Stimulated activated memory B cell treated with anti-CD40 and anti-IgM and Interleukin-4, amounts not matched to agents 10 μg/mL and 1 μg/mL and 100 μg/mL, for 72 hours (primary cell): ENCODE measurements at places on chromosomes 16 and 17.

DNA sequence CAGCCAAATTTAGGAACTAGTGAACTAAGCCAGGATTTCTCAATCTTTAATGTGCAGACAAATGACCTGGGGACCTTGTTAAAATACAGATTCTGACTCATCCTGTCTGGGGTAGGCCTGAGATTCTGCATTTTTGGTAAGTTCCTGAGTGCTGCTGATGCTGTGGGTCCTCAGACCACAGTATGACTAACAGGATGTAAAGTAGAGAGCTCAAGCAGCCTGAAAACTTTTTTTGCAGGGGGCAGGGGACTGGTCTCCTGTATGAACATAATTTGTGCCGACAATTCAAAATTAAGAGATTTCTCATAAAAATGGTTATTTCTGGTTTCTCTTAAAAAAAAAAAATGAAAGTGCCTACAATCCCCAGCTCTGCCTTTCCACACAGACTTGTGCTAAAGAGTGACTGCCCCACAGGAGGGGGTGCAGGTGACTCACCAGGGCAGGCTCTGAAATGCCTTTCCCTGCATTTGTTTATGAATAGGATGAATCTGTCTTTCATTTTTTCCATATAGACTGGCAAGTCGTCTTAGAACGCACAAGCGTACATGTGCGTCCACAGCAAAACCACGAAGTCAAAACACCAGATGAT lies 271.5 kb downstream of the PHKB start:
- no peak for ATAC-seq

- no peak for ATAC-seq
Observed at GRCh38 chr17:40171750-40172149, 5.5 kb upstream of the RAPGEFL1 start.

GRCh38 chr17:64185101-64185500 lies 55.2 kb upstream of the ERN1 start:
- no peak for ATAC-seq

GRCh38 chr17:28763137-28763799 lies 19.5 kb downstream of the TRAF4 start:
- ATAC-seq = peak; percentile 41

- no peak for ATAC-seq
Observed at GRCh38 chr17:79804856-79805696, 8.2 kb upstream of the CBX8 start.

- no peak for ATAC-seq
Observed at GRCh38 chr16:60230666-60231065, 1496.5 kb upstream of the GOT2 start.

- no peak for ATAC-seq
Observed at GRCh38 chr16:19137201-19138128, 23.7 kb downstream of the ITPRIPL2 start.

DNA sequence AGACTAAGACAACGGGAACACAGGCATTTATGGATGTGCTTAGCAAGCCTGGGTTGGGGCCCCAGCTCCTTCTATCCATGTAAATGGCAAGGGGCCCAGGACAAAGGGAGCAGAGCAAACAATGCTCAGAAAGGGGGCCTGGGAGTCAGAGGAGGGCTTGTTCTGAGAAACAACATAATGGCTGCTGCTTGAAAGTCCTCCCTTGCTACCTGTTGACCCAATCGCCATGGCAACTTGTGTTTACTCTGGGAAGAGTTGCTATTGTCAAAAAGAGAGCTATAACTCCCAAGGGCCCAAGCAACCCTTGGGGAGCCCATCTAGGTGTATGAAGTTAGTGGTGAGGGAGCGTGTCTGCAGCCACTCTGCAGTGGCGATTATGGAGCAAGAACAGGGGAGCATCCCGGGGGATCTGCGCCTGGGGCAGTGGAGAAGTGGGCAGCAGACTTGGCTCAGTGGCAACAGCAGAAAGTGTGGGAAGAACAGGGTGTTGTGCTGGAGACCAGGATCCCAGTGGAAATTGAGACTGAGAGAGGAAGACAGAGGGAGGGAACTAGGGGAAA lies 118.7 kb upstream of the NLRP1 start:
- no peak for ATAC-seq

DNA sequence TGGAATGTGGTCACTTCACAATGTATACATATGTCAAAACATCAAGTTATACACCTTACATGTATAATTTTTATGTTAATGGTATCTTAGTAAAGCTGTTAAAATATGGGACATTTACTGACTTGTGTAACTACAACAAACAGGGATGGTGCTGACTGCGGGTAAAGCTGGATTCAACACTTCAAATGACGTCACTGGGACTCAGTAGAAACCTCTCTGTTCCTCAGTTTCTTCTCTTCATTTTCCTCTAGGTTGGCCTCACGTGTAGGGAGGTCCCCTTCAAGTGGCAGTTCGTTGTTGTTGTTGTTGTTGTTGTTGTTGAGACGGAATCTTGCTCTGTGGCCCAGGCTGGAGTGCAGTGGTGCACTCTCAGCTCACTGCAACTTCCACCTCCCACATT lies 182.9 kb downstream of the RBFOX1 start:
- ATAC-seq = no peak

GRCh38 chr17:82703935-82704865 lies 5.7 kb upstream of the RAB40B start:
- ATAC-seq = no peak

GRCh38 chr16:1441391-1441829 lies 2.9 kb downstream of the CCDC154 start:
- ATAC-seq = no peak
